AML-193 (cell line): ENCODE measurements at places on chromosomes 7 and 10.

- DNase-seq = no peak
Measured at GRCh38 chr7:93015779-93016481, 101.8 kb downstream of the SAMD9 start.

GRCh38 chr10:73854310-73854709 is 20.0 kb downstream of the CAMK2G start:
- DNase-seq = no peak

GRCh38 chr7:33870120-33870519 is 35.2 kb upstream of the BMPER start:
- DNase-seq = no peak

DNA sequence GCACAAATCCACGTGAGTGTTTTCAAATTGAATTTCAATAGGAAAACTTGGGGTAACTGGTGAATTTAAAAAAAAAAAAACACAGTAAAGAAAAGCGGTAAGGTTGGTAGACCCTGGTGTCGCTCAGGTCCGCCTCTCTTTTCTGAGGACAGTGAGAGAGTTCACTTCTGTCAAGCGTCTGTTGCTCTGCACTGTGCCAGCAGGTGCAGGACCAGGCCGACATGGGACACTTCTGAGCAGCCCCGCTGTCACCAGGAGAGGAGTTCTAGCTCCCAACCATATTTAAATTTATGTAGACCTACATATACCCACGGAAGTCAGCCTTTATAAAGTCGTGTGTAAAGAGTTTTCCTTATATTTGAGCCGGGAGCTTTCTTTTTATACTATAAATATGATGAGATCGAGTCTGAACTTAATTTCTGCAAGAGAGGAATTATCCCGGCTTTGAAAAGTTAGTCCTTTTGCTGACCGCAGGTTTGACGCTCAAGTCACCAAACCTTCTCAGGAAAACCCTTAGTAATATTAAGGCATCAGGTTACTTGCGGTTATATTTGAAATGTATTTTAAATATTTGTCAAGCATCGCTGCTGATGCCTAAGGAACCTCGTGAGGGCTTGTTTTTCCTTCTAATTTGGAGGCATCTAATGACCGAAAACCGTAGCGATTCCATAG is 531 bp downstream of the IKZF1 start:
- DNase-seq = peak; percentile 40
